ENCODE measurements at places on chromosomes 6 and 20. TPM values are rescaled to one million over a fixed set of nuclear protein-coding genes. Genes with fewer than 3 reads are reported as not detected.

- no peak for DNase-seq
Observed at GRCh38 chr20:31908016-31908415, 37.6 kb downstream of the TTLL9 start.

The GPX5 gene
- not detected for total RNA-seq

- peak; percentile 70 for DNase-seq
Observed at GRCh38 chr6:106257195-106257594, 68.4 kb downstream of the ATG5 start.

DNA sequence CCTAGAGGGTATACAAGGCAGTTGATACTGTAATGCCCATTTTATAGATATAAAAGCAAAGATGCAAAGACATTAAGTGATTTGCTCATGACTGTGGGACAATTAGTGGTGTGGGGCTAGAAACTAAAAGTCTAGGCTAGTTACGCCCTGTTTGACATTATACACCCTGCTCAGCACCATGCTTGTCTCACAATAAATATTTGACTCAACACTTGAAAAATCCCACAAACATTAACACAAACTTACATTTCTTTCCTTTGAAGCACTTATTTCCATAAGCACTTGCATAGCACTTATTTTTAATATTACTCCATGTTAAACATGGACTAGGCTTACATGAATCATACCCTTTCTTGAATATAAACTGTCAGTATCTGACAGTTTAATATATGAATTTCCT is 36.5 kb upstream of the SNRPB2 start:
- no peak for DNase-seq

GRCh38 chr6:21984561-21984960 is 312.3 kb downstream of the PRL start:
- no peak for DNase-seq

All from HT1080 (cell line).